ENCODE measurements at places on chromosomes 11 and 22.

- H3K4me1 ChIP-seq, result no peaks in the 10 kb centered on the region
- H3K4me3 ChIP-seq, result no peak overlapping the region
- peaks cover 56% of the 10 kb centered on the region for H3K27me3 ChIP-seq
- no peak for DNase-seq
Observed at GRCh38 chr11:3196161-3197043, 22.2 kb downstream of the MRGPRG start.

DNA sequence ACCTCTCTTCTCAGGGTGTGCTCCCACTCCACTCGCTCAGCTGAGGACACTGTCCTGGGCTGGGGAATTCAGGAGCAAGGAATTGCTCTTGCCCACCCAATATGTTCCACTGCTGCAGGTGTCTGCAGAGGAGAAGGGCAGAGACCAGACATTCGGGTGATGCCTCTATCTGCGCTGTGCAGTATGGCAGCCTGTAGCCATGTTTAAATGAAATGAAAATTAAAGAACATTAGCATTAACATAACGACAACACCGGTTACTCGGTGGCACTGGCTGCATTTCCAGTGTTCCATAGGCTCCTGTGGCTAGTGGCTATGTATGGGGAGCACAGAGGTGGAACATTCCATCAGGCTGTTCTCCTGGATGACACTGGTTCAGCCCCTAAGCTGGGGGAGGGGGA lies 104.4 kb downstream of the NECTIN1 start:
- no peak for DNase-seq
- H3K36me3 ChIP-seq, result no peaks in the 10 kb centered on the region
- no peak overlapping the region for H3K27ac ChIP-seq

GRCh38 chr11:75090671-75091177 lies 6.0 kb downstream of the OR2AT4 start:
- DNase-seq, result no peak
- H3K36me3 ChIP-seq, result no peaks in the 10 kb centered on the region
- H3K27ac ChIP-seq, result no peak overlapping the region
- H3K4me3 ChIP-seq, result no peak overlapping the region
- peaks cover 7% of the 10 kb centered on the region for H3K27me3 ChIP-seq

DNA sequence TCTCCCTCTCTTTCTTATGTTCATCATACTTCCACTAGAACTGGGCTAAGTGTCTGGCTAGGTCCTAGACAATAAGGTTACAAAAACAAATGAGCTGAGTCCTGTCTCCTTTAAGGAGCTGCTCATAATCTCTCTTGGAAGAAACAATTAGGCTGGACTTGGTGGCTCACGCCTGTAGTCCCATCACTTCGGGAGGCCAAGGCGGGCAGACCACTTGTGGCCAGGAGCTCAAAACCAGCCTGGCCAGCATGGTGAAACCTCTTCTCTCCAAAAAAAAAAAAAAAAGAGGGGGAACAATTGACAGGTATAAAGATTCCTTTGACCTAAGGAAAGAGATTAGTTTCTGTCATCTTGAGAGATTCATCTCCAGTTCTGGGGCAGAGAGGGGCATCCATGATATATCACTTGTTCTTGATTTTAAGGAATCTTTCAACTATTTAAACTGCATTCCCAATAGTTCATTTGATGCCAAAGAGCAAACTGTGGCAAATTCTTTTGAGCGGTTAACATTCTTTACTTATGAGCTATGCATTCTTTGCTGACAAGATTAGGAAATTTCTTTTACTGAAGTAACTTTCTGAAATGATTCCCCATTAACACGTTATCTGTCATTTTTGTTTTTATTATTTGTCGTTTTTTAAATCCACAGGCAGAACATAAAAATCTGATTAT lies 125.5 kb downstream of the C11orf87 start:
- peaks cover 1% of the 10 kb centered on the region for H3K4me1 ChIP-seq
- no peak overlapping the region for H3K4me3 ChIP-seq
- no peak overlapping the region for H3K27ac ChIP-seq
- no peaks in the 10 kb centered on the region for H3K36me3 ChIP-seq

DNA sequence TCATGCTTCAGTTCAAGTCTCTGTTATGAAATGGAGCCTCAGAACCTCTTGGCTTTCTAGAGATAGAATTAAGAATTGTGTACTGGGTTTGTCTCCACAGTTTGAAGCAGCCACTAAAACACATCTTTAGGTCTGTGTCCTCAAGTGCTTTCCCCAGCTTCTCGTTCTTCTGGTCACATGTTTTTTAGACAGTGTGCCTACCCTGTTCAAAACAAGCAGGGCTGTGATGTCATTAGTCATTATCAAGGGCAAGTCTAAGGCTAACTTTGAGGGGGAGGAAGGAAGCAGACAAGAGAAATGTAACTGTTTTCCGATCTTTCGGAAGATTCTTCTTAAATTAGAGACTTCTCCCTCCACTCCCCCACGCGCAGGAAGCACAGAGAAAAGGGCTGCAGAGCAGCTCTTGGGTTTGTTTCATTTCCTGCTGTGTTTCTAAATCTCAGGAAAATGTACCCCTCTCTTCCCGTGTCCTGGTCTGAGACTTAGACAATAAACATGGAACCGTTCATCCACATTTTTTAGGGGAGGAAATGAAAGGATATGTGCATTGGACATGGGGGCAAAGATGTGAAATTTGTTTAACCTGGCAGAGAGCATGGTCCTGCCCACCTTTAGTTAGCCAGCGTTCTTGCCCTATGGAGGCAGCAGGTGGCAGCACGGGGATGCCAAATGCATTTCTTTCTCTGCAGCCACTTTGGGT lies 3.1 kb downstream of the AKIP1 start:
- DNase-seq, result no peak
- H3K27me3 ChIP-seq, result peaks cover 14% of the 10 kb centered on the region
- no peak overlapping the region for H3K4me3 ChIP-seq
- H3K36me3 ChIP-seq, result peaks cover 10% of the 10 kb centered on the region
- H3K4me1 ChIP-seq, result peaks cover 19% of the 10 kb centered on the region

GRCh38 chr11:1708716-1709115 lies 11.7 kb downstream of the KRTAP5-6 start:
- peaks cover 36% of the 10 kb centered on the region for H3K27me3 ChIP-seq
- no peak overlapping the region for H3K4me3 ChIP-seq
- H3K36me3 ChIP-seq, result no peaks in the 10 kb centered on the region
- peaks cover 7% of the 10 kb centered on the region for H3K4me1 ChIP-seq

DNA sequence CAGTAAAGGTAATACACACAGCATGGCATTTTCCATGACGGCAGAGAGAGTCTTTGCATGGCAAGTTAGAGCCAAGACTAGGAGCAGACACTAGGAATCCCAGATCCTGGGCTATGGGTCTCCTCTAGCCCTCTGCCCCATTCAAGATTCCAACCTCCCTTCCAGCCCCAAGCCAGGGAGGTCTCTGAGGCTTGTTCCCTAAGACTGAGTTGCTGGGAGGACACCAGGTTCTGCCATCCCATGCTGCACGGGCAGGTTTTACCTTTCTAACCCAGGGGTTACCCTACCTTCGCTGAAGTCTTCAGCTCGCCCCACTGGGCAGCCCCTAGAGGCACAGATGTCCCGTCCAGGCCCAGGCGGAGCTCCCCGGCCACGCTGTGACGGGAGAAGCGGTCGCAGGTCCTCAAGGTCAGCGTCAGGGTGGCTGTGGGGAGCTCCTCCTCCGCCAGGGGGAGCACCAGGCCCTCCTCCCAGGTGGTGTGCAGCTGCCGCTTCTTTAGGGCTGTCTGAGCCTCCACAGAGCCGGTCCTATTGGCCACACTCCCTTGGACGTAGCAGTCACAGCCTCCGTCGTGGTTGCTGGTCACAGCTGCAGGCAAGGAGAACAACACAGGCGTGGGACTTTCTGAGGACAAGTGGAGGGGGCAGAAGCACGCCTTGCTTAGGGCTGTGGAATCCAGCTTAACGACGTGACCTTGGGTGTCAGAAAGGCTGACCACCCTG lies 33.8 kb downstream of the SYT13 start:
- no peak overlapping the region for H3K27ac ChIP-seq
- H3K36me3 ChIP-seq, result peaks cover 8% of the 10 kb centered on the region
- no peaks in the 10 kb centered on the region for H3K27me3 ChIP-seq
- peak; percentile 76 for DNase-seq
- no peak overlapping the region for H3K4me3 ChIP-seq
- no peaks in the 10 kb centered on the region for H3K4me1 ChIP-seq

- H3K27me3 ChIP-seq, result peaks cover 4% of the 10 kb centered on the region
- H3K27ac ChIP-seq, result peak overlapping the region; percentile 91
- H3K4me1 ChIP-seq, result peaks cover 16% of the 10 kb centered on the region
- peaks cover 5% of the 10 kb centered on the region for H3K36me3 ChIP-seq
- H3K4me3 ChIP-seq, result peak overlapping the region; percentile 45
Observed at GRCh38 chr11:2886191-2886894, 768 bp upstream of the CDKN1C start.

DNA sequence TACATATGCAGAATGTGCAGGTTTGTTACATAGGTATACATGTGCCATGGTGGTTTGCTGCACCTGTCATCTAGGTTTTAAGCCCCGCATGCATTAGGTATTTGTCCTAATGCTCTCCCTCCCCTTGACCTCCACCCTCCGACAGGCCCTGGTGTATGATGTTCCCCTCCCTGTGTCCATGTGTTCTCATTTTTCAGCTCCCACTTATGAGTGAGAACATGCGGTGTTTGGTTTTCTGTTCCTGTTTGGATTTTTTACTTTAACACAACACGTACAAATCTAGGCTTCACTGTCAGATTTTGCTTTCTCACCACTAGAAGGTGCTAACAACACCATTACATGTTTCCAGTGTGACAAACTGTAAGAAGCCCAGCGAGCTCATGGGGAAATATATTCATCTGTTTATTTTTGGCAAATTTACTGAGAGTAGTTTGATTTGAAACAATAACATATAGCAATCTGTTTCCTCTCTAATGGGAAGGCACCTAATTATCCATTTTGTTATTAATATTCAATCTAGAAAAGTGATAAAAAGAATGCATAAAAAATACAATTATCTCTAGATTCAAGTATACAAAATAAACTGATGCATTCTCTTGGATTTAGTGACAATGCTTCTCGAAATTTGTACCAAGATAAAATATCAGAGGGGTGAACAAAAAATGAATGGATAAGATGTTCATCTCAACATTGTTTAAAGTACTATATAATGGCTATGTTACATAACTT lies 23.2 kb upstream of the BIRC3 start:
- peaks cover 6% of the 10 kb centered on the region for H3K4me1 ChIP-seq
- H3K4me3 ChIP-seq, result no peak overlapping the region

GRCh38 chr22:37943136-37943824 lies 10.1 kb downstream of the C22orf23 start:
- peaks cover 14% of the 10 kb centered on the region for H3K36me3 ChIP-seq
- H3K4me1 ChIP-seq, result peaks cover 2% of the 10 kb centered on the region
- no peak for DNase-seq
- no peak overlapping the region for H3K27ac ChIP-seq
- H3K27me3 ChIP-seq, result no peaks in the 10 kb centered on the region
